ENCODE measurements at places on chromosomes 1 and 21.

DNA sequence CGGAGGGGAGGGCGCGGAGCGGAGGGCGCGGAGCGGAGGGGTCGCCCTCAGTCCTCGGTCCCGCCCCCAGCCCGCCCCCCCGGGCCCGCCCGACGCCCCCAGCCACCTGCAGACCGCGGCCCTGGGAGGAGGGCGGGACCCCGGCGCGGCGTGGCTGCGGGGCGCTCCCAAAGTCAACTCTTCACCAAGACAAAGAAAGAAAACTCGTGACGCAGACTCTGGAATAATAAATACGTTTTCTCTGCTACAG lies 1.2 kb downstream of the HES4 start:
- DNase-seq: no peak

GRCh38 chr1:221517961-221518360 lies 223.9 kb downstream of the DUSP10 start:
- peak; percentile 70 for DNase-seq

DNA sequence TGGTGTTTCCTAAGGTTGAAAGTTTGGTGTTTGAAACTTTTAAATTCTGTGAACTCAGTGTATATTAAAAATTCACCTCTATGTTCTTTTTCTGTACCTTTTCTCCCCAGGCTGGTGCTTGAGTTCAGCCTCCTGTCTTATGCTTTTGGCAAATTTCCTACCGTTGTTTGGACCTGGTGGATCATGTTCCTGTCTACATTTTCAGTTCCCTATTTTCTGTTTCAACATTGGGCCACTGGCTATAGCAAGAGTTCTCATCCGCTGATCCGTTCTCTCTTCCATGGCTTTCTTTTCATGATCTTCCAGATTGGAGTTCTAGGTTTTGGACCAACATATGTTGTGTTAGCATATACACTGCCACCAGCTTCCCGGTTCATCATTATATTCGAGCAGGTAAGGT lies 24.9 kb upstream of the AXDND1 start:
- peak; percentile 71 for DNase-seq

DNA sequence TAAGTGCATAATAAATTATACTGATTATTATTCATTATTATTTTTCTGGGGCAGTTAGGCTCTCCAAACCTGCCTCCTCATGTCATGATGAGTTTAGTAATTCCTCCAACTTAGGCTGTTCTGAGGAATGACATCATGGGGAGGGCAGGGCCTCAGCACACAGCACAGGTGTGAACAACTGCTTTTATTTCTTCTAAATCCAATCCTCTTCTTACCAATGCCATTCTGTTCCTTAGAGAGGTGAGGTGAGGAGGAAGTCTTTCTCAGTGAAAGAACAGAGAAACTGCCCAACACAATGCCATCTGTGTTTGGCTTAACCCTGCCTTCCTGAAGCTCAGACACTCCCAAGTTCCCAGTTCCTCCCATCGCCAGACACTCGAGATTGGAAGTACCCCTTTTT lies 45.4 kb upstream of the WASF2 start:
- DNase-seq: no peak

GRCh38 chr21:25039461-25040380 lies 567.6 kb downstream of the MRPL39 start:
- peak; percentile 23 for DNase-seq

DNA sequence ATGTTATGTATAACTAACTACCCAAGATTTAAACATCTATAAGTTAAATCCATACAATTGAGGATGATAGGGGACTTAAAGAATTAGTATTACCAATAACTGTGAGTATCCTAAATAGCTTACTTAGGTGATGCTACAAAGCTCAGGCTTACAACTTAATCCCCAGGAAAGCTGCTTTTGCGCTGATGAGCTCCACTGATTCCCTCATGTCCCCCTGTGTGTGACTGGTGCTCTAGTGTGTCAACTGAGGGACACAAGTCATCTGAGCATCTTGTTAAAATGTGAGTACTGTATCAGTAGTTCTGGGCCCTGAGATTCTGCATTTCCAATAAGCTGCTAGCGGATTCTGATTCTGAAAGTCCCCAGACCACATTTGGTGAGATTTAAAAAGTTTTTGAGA lies 1458.8 kb downstream of the MRPL39 start:
- no peak for DNase-seq

GRCh38 chr1:179490611-179491010 lies 85.1 kb downstream of the NPHS2 start:
- no peak for DNase-seq

GRCh38 chr1:233885196-233885920 lies 19.1 kb upstream of the SLC35F3 start:
- no peak for DNase-seq

- no peak for DNase-seq
Measured at GRCh38 chr1:169204157-169204556, 97.7 kb downstream of the ATP1B1 start.

DNA sequence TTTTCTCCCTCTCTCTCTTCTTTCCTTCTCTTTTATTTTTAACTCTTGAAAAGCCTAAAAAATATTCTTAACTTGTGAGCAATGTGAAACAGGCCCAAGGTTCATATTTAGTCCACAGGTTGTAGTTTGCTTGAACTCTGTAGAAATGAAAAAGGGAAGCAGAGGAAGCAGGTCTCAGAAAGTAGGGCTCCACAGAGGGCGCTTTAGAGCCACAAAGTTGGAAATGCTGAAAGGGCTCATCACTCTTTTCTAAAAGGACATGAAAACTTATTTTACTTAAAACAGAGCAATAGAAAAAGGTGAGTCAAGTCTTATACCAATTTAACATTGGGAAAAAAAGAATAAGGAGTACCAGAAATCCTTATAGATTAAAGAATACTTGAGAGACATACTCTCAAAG lies 247.0 kb downstream of the USP25 start:
- no peak for DNase-seq

GRCh38 chr1:205840146-205840923 lies 9.6 kb downstream of the PM20D1 start:
- DNase-seq: no peak

GRCh38 chr1:18997508-18997907 lies 41.0 kb upstream of the IFFO2 start:
- DNase-seq: no peak

DNA sequence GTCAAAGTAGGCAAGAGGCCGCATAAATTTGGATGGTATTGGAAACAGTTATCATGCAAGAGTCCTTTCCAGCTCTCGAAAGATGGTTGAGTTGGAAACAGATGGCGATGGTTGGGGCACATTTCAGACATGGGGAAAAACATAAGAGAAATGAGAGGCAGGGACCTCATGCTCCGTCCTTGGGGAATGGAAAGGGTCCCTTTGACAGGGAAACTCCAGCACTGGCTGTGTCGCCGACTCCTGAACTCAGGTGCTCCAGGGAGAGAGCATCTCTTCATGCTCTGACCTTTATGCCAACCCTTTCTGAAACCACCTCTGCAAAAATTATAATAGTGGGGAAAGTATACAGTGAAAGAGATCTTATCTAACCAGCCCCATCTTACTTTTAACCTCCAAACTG lies 36.8 kb upstream of the COL6A2 start:
- no peak for DNase-seq

DNA sequence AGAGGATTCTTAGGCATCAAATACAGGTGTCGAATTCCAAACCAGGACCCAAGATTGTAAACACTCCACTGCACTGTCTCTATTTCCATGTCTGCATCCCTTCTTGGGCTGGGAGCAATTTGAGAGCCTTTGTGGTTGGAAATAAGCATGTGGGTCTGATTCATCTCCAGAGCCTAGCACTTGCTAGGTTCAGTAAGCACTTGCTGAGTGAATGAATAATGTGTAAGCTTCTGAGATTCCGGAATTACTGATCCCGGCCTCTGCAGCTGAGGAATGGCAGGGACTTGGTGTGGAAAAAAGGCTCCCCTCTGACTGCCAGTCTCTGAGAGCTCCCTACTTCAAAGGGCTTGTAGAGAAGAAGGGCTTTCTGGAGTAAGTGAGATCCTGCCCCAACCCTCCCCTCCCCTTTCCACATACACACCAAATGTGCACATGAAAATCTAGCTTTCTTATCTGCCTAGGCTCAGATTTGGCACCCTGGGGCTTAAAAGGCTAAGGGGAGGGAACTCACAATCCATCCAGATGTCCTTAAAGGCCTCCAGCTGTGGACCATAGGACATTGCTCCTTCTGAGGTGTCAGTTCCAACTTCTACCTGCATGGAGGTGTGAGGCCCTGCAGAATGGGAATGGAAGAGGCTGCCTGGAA lies 39.6 kb upstream of the TRABD2B start:
- no peak for DNase-seq

GRCh38 chr1:43446388-43446740 lies 7.4 kb downstream of the HYI start:
- DNase-seq: no peak

- DNase-seq: no peak
Measured at GRCh38 chr21:35046880-35047229, 2.2 kb downstream of the RUNX1 start.

Data from suppressor macrophage treated with lipopolysaccharide for 4 hours (primary cell).